ENCODE measurements at places on chromosomes 11 and 22. TPM values are rescaled to one million over a fixed set of nuclear protein-coding genes. Genes with fewer than 3 reads are reported as not detected.

DNA sequence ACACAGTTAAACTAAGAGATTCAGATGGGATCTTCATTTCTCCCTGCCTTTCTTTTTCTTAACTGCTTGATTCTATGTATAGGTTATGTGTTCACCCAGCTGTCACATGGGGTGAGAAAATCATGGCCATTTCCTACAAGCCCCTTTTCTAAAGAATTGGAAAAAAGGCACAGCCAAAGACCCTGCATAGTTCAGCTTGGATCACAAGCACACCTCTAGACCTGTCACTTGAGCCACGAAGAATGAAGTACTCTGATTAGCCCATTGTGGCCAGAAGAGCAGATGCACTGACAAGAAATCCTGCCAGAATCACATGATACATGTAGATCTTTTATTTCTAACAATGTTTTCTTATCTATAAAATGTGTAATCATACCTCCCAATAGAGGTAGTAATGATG, 69.7 kb downstream of the RAB38 start:
- no peak for DNase-seq

GRCh38 chr11:116179401-116179800, 593.4 kb downstream of the BUD13 start:
- no peak for DNase-seq

DNA sequence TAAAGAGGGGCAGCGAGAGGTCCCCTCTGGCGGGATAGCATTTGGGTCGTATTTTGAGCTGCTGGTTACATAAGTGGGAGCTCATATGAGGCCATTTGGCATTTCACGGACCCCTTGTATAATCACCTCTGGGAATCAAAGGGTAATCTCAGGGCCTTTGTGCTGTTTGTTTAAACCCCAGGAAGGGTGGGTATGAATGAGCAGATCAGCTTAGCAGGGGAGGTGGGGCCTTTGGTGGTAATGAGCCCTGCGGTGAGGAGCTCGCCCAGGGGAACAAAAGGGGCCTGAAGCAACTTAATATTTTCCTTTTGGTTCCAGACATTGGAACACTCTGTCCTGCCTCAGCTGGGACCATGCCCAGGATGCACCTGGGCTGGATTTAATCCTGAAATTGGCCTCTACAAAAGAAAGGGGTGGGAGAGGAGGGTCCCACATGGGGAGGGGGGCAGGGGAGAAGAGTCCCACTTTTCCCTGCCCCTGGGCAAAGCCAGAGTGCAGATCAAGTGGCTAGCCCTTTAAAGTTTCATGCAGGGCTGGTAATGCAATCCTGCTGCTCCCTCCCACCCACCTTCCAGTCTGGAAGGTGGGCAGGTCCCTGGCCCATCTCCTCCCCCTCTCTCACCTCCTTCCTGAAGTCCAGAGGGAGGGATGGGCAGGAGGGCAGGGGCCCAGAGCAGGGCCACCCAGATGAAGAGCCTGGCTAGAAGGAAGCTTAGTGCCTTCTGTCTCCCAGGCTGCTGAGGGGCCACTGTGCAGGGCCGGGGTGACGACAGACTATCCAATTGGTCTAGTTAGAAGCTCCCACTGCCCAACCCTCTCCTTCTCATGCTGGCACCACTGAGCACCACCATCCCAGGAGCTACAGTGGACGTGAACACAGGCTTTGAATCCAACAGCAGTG, 10.5 kb downstream of the TSKU start:
- peak; percentile 41 for DNase-seq

DNA sequence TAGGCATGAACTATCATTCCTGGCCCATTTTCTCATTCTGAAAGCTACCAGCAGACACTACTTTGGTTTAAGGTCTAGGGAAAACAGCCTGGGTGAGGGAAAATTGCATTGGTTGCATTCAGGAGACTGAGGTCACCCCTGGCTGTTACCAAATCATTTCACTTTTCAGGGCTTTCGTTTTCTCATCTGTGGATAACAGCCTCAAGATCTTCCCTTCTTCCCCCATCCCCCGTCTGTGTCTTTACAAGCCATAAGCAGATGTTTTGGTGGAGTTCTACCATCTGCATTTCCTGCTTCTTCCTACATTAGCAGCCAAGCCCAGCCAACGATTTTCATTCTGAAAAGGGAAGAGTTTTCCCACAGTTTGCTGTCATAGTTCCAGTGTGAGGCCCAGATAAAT, 130.4 kb downstream of the HIPK3 start:
- no peak for DNase-seq

DNA sequence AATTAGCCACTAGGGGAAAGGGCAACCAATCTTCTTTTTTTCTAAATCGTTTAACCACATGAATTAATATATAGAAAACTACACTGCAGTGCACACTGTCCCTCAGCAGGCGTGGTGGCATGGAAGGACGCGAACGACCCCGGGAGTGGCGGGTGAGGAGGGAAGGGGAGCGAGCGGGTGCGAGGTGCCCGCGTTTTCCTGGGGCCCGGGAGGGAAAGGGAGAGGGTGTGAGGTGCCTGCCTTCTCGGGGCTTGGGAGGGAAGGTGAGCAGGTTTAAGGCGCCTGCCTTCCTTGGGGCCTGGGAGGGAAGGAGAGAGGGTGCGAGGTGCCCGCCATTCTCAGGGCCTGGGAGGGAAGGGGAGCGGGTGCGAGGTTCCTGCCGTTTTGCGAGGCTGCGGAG, 765 bp downstream of the GAB4 start:
- peak; percentile 64 for DNase-seq

- DNase-seq, result no peak
These were observed 29.0 kb upstream of the LDLRAD3 start for GRCh38 chr11:35914816-35915215.

GRCh38 chr11:94876645-94877442, 96.5 kb downstream of the CWC15 start:
- no peak for DNase-seq

- no peak for DNase-seq
These were observed 595.1 kb downstream of the BUD13 start for GRCh38 chr11:116177521-116178210.

DNA sequence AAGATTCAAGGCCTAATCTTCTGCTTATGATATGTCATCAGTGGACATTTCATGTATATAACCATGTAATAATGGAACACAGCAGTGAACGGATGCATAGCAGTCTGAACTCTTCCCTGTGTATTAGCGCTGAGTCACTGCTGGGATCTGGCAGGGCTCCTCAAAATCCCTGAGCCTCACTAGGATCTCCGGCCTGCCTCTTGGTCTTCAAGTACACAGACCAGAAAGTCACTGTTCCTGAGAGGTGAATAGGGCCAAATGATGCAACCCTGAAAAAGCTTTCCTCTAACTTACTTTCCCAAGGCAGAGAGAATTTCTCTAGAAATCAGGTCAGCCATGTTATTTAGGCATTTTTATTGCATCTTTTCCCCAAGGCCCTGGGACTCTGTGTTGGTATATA, 35.0 kb downstream of the POU2AF1 start:
- DNase-seq, result no peak

- DNase-seq, result no peak
These were observed 4.4 kb upstream of the DDX17 start for GRCh38 chr22:38510416-38510970.

DNA sequence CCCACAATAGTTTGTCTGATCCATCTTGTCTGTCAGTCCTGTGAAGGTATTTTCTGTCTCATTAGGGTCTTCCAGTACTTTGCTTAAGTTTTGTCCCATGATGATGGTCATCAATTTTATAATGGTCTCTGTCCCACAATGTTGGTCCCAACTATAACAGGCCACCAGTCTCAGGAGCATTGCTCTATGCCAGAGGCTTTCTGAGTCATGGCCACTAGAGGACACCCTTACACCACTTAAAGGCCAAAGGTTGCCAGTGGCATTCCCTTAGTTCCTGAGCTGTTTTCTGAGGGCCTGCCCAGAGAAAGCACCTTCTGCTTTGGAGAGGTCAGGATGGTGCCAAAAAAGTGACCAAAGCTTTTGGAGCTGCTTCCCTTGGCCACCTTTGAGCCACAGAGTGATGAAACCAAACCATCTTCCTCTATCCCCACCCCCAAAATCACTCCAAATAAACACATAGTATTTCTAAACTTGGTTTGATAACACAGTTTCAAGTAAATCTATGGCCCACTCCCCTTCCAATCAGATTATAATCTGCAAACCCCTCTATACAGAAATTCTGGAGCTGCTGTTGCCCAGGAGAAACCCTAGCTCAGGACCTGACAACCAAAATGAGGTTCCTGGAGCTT, 19.3 kb downstream of the EIF3F start:
- no peak for DNase-seq

GPR83 gene
- 1.5 TPM for total RNA-seq

CHRM1 gene
- not detected for total RNA-seq

MS4A12 gene
- total RNA-seq, result not detected

CCT8L2 gene
- not detected for total RNA-seq

NTM gene
- total RNA-seq, result 20.0 TPM

KRTAP5-8 gene
- not detected for total RNA-seq

SOX10 gene
- total RNA-seq, result 2.7 TPM

MGAT3 gene
- 9.2 TPM for total RNA-seq

PNPLA3 gene
- 24.6 TPM for total RNA-seq

IL18BP gene
- total RNA-seq, result 9.8 TPM
